Effector memory CD8-positive, alpha-beta T cell (primary cell): ENCODE measurements at places on chromosomes 6 and 20.

GRCh38 chr6:129853996-129854711 is 7.0 kb downstream of the TMEM244 start:
- DNase-seq, result no peak

DNA sequence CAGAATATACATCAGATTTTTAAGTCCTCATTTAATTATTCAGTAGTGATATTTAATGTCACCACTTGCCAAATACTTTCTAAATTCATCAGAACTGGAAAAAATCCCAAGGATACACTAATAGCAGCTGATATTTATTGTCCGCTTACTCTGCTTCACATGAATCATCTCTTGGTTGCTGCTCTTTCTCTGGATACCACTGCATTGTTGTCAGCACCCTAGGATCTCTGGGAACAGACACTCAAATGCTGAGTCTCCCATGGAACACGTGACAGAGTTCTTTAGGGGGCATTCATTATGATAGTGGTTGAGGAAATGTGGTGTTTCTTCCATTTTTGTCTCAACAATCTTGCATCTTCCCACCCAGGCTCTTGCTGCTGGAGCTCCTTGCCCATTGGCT is 318.0 kb downstream of the RFPL4B start:
- DNase-seq, result no peak

DNA sequence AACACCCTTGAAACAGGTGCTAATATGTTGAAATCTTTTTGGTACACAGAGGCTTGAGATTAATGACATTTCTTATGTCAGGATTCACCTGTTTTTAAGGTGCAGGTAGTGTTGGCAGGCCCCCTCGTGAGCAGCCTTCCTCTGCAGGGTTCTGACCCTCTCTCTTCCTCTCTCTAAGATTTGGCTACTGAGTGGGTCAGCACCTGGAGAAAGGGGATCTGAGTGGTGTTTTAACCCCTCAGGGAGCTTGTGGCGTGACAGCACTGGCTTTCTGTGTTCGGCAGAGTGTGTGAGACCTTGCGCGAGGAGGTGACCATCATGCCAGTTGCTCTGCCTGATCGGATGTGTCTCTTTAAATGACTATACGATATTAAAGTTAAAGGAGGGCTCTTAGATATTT is 37.1 kb downstream of the HIVEP1 start:
- DNase-seq, result no peak

GRCh38 chr6:69391106-69391505 is 405.7 kb downstream of the LMBRD1 start:
- DNase-seq, result no peak

DNA sequence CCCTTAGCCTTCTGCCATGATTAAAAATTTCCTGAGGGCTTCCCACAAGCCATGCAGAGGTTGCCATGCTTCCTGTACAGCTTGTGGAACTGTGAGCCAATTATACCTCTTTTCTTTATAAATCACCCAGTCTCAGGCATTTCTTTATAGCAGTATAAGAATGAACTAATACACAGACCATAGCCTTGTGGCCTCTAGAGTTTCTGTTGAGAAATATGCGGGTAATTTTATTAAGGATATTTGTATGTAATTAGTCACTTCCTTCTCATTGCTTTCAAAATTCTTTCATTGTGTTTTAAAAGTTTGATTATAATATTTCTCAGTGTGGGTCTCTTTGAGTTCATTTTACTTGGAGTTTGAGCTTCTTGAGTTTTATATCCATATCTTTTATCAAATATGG is 484.9 kb downstream of the COL12A1 start:
- DNase-seq, result no peak

DNA sequence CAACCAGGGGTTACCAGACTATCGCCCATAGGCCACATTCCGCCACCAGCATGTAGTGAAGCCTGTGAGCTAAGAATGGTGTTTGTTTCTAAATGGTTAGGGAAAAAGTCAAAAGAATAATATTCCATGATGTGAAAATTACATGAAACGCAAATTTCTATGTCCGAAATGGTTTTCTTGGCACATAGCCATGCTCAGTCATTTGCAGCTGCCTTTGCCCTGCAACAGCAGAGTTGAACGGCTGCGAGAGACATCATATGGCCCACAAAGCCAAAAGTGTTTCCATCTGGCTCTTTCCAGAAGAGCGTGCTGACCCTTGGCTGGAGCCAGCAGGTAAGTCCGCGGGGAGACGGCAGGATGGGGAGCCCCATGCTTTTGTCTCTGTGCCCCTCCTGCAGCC is 60.7 kb downstream of the FAM120B start:
- DNase-seq, result no peak

DNA sequence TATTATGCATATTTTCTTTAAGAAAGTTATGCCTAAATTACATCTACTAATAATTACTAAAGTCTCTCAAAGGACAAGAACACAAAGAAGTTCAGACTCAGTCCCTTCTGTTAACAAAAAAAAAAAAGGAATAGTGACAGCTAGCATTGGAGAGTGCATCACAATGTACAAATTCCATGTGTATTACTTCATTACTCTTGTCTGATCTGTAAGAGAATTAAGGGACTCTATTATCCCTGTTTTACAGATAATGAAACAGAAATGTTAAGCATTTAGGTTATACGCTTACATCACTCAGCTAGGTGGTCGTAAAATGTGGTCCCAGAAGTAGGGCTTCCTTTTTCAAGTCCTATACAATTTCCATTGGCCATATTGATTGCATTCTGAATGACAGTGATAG is 17.2 kb upstream of the VNN1 start:
- DNase-seq, result no peak

DNA sequence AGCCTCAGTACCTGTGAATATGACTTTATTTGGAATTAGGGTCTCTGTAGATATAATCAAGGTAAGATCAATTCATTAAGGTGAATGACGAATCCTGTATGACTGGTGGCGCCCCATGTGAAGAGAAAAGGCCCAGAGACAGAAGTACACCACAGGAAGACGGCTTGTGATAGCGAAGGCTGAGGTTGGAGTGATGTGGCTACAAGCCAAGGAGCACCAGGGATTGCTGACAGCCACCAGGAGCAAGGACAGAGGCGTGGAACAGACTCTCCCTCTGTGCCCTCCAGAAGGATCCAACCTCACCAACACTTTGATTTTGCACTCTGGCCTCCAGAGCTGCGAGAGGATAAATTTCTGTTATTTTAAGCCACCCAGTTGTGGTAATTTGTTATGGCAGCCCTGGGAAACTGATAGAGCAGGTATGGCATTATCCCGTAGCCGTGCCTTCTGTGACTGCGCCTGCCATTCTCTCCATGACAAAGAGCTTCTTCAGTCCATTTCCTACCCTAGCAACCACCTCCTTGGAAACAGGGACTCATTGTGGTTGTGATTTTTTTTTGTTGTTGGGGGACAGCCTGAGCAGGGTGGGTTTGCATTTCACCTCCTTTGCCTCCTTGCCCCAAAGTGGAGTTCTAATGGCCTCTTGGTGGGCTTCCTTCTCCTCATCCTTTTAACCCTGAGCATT is 29.6 kb downstream of the PTK7 start:
- DNase-seq, result no peak

DNA sequence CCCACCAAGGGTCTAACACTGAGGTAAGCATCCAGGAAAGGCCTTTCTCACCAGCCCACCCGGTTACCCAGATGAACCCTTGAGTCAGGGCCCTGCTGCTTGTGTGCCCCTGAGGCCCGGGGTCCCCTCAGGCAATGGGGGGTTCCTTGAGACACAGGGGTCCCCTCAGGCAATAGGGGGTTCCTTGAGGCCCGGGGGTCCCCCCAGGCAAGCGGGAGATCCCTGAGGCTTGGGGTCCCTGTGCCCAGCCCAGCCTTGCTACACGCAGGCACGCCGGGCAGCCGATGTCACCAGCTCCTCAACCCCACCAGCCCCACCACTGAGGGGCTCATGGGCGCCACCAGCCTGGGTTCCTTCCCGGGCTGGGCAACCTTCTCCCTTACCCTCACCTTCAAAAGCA is 247.2 kb downstream of the TTLL2 start:
- no peak for DNase-seq

DNA sequence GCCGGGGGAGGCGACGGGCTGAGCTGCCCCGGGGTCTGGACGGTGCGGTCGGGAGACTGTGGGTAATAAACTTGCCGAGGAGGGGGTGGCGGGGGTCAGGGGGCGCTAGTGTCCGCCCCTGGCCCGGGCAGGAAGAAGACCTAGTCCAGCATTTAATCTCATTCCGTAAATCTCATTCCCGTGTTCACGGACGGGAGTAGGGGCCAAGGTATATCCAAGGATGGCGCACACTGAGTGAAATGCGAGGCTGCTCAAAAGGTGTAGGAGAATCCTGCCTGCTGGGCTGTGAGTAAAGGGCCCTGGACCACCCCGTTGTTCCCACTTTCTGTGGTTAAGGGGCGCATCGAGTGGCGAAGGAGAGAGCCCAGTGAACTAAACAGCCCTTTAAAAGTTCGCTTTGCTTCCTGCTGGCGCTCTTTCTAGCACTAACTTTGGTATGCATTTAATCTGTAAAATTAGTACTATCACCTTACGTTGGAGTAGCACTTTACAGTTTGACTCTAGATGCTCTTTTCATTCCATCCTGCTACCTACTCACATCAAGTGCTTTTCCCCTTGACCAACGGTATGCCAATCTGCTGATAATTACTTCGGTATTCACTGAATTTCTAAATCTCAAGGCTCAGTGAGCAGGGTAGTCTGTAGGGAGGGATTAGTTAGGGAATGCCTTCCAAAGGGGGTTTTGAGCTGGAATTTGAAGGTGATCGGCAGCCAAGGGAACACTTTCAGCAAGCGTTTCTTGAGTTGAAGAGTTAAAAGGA is 730 bp downstream of the PARD6B start:
- DNase-seq, result peak; percentile 1

DNA sequence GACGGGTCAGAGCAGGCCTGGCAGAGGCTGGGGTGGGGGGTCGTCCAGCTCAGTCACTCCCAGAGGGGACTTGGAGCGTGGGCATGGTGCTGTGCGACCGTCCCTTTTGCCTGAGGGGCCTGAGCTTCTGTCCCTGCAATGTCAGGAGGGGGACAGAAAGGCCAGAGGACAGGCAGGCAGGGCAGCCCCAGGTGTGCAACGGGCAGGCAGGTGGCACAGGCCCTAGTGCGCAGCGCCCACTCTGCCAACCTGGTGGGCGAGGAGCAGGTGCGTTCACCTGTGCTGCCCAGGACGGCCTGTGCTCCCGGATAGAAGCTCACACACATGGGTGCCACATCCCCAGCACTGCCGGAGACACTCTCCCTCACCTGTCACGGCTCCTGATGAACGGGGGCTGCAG is 78.7 kb upstream of the SLCO4A1 start:
- no peak for DNase-seq

GRCh38 chr6:84027340-84028181 is 6.0 kb upstream of the MRAP2 start:
- no peak for DNase-seq

GRCh38 chr6:169163411-169163901 is 90.2 kb downstream of the THBS2 start:
- DNase-seq, result no peak

DNA sequence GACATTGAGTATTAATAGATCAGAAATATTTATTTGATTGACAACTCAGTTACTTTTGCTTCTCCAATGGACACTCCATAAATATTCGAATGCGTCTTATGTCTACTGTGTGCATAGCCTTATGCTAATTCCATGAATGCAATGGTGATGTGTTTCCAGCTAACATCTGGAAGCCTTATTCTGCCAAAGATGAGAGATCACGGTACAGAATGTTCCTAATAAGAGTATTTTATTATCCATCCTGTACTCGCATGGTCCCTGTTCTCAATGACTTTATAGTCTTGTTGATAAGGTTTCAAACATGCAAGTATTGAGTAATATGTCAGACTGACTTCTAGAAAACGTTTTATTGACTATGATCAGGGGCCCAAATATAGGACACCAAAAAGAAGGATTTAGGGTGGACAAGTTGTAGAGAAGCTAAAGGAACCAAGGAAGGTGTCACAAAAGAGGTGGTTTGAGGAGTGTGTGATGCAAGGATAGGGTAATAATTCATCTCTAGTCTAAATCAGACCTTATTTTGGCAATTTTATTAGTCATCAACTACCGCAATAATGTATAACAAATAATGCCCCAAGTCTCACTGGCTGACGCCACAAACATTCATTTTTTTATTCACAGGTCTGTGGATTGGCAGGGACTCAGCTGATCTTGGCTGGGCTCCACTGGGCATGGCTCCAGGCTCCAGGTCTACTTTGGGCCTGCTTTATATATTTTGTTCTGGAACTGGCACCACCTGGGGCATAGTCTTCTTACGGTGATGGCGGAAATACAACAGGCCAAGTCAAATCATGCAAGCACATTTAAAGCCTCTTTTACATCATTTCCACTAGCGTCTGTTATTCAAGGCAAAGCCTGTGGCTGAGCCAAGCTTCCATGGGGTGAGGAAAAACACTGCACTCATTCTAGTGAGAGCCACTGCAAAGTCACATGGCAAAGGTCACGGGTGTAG is 24.5 kb upstream of the CD83 start:
- DNase-seq, result no peak

- no peak for DNase-seq
These were observed 35.2 kb downstream of the HFE start for GRCh38 chr6:26122402-26122792.

DNA sequence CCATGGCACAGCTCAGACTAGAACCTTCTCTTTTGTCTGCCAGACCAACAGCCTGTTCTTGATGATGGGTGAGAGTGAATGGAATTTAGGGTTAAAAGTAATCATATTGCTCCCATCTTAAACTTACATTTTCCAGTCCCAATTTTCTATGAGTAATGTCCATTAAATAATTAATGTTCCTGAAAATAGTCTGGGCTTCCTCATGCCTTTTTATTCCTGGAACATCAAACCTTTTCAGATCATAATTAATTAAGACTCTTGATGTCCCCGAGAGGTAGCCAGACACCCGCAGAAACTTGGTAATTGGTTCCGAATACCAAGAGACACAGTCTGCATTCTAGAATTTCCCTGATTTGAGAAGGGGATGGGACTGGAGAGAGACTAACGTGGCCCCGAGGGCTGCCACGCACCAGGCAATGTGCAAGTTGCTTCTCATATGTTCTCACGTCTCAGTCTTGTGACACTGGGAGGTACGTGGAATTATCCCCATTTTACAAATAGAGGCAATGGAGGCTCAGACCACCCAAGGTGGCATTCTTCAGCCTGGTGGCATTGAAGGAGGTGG is 78.6 kb upstream of the TOX2 start:
- no peak for DNase-seq
